ENCODE measurements at places on chromosomes 1 and 21.

DNA sequence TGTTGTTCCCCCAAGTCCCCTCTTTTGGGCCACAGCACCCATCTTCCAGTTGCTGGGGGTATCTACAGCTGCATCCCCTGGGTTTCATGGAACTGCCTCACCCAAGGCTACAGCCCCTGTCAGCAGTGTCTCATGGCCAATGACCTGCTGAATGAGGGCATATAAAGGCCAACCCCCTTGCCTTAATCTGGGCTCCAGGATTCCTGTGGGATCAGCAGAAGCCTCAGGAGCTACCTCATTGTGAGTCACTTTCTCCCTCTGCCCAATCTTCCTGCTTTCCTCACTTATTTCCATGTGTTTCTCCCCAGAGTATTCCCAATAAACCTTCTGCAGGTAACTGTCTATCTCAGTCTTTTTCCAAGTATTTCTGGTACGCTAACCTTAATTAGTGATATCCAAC lies 37.3 kb upstream of the SYT14 start:
- no peak for DNase-seq

GRCh38 chr1:34900775-34901502 lies 28.5 kb downstream of the DLGAP3 start:
- no peak for DNase-seq

- DNase-seq: no peak
These were observed 104.1 kb downstream of the NEGR1 start for GRCh38 chr1:72178266-72178665.

DNA sequence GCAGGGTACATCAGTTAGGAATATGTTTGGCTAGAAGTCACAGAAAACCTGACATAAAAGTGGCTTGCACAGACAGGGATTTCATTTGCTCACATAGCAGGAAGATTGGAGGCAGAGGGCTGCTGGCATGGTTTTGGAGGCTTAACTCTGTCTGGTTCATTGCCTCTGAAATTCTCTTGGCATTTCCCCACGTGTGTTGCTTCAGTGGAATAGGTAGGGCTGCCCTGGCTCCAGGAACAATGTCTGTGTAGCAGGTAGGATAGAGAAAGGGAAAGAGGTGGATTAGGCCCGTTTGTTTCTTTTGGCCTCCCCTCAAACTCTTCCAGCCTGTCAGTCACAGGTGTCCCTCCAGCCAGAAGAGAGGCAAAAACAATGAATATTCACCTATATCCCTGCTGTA lies 20.5 kb upstream of the SIPA1L2 start:
- no peak for DNase-seq

DNA sequence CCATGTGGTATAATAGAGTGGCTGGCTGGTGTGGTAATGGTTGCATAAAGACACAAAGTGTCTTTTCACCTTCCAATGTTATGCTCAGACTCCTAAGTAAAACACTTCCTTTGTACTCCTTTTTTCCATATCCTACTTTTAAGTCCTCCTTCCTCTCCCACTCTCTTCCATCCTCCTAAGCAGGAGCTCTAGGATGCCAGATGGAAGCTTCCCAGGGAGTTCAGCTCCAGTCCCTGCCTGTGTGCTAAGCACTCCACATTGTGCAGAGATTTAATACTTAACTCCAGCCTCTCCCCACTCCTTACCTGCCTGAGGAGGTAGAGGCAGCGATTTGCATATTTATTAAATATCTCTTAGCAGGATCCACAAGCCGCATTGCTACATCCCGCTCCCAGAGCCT lies 60.5 kb upstream of the IGSF21 start:
- peak; percentile 8 for DNase-seq

GRCh38 chr1:8169364-8170058 lies 143.4 kb upstream of the ERRFI1 start:
- DNase-seq: peak; percentile 15

DNA sequence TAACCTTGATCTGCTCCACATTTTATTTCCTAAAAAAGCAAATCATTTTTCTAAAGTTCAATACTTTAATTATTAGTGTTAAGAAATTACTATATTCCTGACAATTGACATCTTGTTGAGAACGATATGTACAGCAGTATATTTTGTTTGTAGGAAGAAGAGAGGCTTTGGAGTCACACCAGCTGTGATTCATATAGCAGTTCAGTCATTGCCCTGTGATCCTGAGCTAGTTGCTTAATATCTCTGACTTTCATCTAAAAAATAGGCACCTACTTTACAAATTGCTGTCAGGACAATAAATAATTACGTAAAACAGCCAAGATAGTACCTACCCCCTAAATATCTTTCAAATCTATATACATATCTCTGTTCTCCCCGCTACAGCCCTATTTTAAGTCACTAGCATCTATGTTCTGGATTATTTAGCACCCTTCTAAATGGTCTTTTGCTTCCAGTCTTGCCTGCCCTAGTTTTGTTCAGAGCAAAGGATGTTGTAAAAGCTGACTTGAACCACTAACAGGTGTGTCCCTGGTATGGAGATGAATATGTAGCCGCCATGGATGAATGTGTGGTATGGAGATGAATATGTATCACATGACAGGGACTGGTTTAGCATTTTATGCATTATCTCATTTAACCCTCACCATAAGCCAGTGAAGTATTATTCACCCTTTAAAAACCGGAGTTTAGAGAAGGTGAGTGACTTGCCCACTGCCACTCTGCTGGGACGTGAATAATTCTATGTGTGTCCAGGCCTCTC lies 42.2 kb downstream of the RNF220 start:
- no peak for DNase-seq

GRCh38 chr21:39863111-39863510 lies 4.1 kb upstream of the PCP4 start:
- no peak for DNase-seq

DNA sequence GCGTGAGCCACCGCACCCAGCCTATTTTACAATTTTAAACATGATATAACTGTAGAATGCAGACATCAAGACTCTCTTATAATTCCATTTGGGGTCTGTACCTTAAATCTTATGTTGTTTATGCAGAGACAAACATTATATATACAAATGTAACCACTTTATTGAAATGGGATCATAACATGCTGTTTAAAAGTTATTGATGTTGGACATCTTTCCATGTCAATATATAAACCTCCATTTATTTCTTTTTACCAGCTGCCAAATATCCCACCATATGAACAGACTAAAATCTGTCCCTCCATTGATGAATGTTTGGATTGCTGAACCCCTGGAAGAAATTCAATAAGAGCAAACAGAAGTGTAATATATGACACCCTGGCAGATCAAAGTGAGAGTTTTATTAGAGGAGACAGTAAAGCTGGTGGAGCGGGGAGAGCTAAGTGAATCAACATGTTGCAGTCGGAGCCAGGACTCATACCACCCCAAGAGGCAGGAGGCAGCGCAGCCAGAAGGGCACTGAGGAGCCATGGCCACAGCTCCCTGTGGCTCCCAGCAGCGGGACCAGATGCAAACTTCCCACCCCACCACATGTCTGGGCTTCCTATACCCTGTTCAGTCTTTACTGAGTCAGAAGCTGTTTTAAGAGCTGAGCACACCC lies 4.7 kb upstream of the PCSK9 start:
- no peak for DNase-seq

DNA sequence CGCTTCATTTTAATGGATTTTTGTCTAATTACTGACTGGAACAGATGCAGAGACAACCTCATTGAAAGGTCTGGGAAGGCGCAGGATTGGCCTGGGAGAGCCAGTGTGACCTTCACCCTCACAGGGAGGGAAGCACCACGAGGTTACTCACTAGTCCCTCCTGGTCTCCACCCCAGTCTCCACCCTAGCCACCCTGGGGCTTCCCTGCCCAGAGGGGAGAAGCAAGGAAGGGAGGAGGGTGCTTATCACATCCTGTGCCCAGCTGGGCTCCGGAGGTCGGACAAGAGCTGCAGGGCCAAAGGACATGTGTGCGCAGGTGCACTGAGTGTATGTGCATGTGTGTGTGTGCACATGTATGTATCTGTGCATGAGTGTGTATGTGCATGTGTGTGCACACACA lies 220.1 kb upstream of the VAMP3 start:
- no peak for DNase-seq

GRCh38 chr1:221706876-221707582 lies 34.9 kb downstream of the DUSP10 start:
- no peak for DNase-seq

DNA sequence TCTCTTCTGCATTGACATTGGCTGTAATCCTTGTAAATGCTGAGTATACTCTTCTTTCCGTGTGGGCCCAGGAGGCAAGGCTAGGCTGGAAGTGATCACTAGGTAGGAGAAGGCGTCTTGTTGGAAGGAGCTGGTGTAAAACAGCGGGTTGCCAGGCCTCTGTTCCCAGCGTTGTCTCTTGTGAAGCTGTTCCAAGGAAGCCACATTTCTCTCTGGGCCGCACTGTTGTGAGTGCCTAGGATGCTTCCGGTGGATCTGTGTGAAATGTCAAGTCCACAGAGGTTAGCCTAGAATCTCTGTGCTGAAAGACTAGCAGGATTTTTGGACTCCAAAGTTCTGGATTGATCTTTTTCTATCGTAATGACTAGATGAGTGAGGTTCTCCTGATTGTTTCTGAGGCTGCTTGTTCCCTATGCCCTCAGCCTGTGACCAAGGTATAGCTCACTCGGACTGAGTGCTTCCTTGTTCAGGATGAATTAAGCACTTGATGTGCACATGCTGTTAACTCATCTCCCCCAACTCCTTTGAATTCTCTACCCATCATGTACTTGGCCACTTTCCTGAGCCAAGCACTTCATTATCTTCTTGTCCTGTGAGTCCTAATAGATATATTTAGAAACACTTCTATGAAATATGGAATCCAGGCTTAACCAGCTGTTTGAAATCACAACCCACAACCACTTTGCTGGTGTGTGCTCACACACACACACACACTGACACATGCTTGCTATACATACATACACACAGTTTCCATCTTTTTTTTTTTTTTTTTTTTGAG lies 63.3 kb downstream of the PBX1 start:
- no peak for DNase-seq

DNA sequence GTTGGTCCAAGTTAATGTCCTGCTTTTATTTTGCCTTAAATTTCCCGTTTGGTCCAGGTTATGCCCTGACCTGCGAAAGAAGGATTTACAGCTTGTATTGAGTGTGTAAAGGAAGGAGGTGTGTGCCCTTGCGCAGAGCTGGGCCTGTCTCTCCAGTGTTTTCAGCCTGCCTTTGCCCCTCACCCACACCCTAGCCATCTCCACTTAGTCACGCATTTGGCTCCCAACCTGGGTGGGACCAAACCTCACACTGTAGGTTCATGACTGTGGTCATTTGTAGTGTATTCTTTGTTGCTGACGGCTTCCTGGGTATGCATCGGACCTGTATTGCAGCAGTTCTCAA lies 572 bp upstream of the SRSF10 start:
- DNase-seq: no peak

DNA sequence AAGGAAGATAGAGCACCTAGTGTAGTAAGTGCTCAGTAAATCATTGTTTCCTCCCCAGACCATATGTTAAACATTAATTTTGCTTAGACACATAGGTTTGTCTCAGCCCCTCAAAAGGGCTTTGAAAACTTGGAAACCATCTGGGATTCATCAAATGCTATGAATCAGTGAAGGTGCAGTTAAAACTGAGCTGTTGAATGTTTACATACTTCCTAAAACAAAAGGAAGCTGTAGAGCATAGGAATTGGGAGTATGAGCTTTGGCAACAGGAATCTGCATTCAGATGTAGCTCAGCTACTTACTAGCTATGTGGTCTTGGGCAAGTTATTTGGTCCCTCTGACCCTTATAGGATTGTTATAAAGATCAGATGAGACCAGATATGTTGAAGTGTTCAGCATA lies 18.7 kb upstream of the PODN start:
- DNase-seq: no peak

DNA sequence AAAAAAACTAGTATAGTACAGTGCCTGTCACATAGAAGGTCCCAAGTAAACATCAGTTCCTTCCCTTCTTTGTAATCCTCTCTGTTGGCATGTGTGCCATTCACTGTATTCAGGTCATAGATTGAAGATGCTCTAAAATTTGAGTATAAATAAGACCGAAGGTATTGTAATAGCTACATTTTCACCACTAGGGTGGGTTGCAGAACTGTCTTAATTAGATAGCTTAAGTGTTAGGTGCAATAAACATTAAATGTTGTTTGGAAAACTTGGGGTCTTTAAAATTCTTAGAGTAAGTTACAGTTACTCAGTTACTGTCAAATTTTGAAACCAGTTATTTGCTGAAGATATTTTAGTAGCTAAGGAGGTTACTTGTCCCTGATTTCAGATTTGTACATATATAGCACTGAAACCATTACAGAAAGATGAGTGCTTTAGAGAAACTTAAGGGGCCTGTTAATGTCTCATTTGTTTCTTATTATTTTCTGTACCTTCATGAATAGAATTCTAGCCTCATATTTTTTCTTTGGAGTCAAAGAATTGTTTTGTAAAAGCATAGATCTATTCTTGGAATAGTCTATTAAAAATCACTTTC lies 24.3 kb downstream of the PER3 start:
- DNase-seq: no peak

DNA sequence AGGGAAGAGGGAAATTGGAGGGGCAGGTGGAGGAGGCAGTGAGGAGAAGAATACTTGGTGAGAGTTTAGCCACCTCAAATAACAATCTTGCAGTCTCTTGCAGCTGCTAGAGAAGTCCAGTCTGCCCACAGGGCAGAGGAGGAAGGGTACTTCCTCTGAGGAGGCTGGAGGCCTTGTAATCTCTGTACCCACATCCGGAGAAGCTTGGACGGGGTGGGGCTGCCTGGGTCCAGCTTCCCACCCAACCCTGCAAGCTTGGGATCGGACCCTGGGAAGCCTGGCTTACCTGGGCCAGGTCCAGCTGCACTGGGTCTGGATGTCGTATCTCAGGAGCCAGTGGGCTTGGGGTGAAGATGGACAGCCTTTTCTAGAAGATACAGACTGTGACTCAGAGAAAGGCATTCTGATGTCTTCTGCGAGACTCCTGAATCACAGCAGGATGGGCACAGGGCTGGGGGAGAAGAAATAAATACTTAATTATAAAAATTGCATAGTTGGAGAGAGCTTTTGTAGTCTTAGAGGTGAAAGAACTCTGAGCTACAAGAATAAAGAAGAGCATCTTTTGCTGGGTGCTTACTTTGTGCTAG lies 111.8 kb upstream of the JUN start:
- DNase-seq: no peak

- DNase-seq: no peak
These were observed 79.6 kb upstream of the AK4 start for GRCh38 chr1:65068202-65069010.

DNA sequence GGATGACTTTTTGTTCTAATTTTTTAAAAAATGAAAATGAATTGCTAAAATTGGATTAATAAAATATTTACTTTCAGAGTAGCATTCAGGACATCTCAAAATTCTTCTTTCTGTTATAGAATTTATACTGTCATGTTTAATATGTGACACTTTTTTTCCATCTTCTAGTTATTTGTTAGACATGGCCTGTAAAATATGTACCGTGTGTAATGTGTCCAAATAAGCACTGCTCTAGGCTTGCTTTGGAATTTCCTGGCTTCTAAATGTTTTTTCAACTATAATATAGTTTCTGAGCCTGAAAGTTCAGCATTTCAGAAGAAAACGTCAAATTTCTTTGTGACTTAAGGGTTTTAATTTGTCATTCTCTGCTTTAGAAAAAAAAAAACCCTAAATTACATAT lies 243.6 kb downstream of the DNM3 start:
- DNase-seq: no peak
